H1 (cell line): ENCODE measurements at places on chromosomes 13 and 19. TPM values are rescaled to one million over a fixed set of nuclear protein-coding genes. Genes with fewer than 3 reads are reported as not detected.

DNA sequence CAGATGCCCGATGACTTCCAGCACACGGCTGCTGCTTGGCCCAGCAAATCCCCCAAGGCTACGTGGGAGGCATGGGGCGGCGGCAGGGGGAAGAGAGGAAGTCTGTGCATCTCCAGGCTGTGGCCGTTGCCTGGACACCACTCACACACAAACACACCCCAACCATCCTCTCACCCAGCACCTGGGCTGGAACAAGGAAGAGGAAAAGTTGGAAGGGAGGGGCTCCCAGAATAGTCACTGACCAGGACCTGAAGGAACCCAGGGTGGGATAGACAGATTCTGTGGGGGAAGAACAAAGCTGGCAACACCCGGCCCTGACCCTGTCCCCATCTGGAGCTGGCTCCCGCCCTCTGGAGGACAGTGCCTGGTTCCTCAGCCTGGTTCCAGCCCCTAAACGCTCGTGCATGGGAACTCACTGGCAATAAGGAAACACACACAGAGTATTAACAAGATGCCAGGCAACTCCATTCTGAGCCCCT is 11.2 kb downstream of the PPP6R1 start:
- DNase-seq: no peak

DNA sequence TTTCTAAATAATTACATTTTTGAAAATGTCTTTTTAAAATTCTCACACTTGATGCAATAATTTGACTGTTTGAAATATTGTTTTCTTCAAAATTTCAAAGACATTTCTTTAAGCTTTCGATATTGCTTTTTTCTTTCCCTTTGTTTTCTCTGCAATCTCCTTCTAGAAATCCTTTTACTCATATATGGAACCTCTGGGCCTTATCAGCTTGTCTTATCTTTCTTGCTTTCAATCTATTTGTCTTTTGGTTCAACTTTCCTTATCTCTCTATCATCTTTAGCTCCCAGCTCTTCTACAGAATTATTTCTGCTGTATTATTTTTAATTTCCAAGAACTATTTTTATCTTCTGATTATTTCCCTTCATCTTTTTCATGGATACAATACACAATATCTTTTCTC is 80.7 kb upstream of the DIAPH3 start:
- no peak for DNase-seq

CACNG6 gene
- total RNA-seq: 1.2 and 1.4 TPM in 2 replicates

NLRP7 gene
- 0.91 and 0.96 TPM in 2 replicates for total RNA-seq

MYH14 gene
- total RNA-seq: 25.7 and 28.6 TPM in 2 replicates

ETHE1 gene
- 18.6 and 19.9 TPM in 2 replicates for total RNA-seq
